ENCODE measurements at places on chromosomes 12 and 14. TPM values are rescaled to one million over a fixed set of nuclear protein-coding genes. Genes with fewer than 3 reads are reported as not detected.

C12orf56 gene
- total RNA-seq = 1.3 TPM

NELL2 gene
- 398 TPM for total RNA-seq

SPTB gene
- 0.09 TPM for total RNA-seq

HHIPL1 gene
- total RNA-seq = 1.2 TPM

HNRNPA1 gene
- total RNA-seq = 1,779 TPM

DCP1B gene
- 20.2 TPM for total RNA-seq

KITLG gene
- 1.2 TPM for total RNA-seq

MYH7 gene
- 0.19 TPM for total RNA-seq

DNA sequence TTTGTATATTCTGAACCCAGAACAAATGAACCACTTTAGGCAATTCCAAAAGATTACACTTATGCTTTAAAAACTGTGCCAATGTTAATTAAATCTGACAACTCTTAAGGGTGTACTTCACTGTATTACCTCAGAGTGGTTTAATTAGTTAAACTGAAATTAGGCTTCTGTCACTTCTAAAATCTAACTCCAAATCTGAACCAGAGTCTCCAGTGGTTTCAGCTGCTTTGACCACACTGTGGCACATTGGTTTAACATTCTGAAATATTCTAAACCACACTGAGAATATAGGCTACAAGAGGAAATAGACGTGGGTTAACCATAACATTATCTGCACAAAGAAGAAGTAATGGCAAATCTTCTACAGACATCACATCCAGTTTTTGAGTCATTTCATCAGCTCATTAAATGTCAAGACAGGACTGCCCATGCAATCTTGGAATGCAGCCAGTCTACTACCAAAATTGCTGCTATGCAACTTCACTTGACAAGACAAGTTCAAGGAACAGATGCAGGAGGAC is 94.8 kb downstream of the LRP6 start:
- H3K27me3 ChIP-seq = no peaks in the 10 kb centered on the region
- no peak overlapping the region for H3K27ac ChIP-seq
- DNase-seq = no peak
- no peaks in the 10 kb centered on the region for H3K36me3 ChIP-seq
- H3K4me3 ChIP-seq = no peak overlapping the region

- no peak overlapping the region for H3K27ac ChIP-seq
- no peak overlapping the region for H3K4me3 ChIP-seq
- peaks cover 6% of the 10 kb centered on the region for H3K4me1 ChIP-seq
Measured at GRCh38 chr12:89067421-89068187, 284.7 kb downstream of the DUSP6 start.

DNA sequence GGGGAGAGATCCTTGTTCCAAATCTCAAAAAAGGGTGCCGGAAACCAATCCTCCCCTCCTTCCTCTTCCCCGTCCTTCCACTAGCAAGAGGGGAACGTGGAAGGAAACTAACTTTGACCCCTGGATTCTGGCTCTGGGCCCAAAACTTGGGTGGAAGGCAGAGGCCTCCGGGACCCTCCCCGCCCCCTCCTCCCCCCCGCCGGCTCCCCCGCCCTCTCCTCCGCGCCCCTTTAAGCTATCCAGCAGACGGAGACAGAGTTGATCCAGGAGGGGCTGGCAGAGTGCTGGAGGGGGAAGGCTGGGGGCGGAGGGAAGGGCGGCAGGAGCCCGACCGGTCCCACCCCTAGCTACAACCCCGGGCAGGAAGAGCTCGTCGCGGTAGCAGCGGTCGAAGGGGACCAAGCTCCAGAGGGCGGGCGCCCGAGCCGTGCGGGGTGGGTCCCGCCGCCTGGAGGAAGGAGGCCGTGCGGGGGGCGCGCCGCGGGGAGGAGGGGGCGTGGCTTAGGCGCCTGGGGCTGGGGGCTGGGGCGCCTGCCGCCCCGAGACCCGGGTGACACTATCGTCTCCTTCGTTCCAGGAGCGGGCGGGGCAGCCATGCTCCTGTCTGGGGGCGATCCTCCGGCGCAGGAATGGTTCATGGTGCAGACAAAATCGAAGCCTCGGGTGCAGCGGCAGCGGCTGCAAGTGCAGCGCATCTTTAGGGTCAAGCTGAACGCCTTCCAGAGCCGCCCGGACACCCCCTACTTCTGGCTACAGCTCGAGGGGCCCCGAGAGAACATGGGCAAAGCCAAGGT is at the start of gene NYNRIN:
NYNRIN (plus strand) TSS at position 351 of the 794 bp plus-strand sequence; CDS start at position 595, 244 bp downstream.
- peaks cover 45% of the 10 kb centered on the region for H3K4me1 ChIP-seq
- H3K27ac ChIP-seq = no peak within 1 kb of the TSS
- H3K27me3 ChIP-seq = no peaks in the 10 kb centered on the region
- H3K4me3 ChIP-seq = peak within 1 kb of the TSS; percentile 58

DNA sequence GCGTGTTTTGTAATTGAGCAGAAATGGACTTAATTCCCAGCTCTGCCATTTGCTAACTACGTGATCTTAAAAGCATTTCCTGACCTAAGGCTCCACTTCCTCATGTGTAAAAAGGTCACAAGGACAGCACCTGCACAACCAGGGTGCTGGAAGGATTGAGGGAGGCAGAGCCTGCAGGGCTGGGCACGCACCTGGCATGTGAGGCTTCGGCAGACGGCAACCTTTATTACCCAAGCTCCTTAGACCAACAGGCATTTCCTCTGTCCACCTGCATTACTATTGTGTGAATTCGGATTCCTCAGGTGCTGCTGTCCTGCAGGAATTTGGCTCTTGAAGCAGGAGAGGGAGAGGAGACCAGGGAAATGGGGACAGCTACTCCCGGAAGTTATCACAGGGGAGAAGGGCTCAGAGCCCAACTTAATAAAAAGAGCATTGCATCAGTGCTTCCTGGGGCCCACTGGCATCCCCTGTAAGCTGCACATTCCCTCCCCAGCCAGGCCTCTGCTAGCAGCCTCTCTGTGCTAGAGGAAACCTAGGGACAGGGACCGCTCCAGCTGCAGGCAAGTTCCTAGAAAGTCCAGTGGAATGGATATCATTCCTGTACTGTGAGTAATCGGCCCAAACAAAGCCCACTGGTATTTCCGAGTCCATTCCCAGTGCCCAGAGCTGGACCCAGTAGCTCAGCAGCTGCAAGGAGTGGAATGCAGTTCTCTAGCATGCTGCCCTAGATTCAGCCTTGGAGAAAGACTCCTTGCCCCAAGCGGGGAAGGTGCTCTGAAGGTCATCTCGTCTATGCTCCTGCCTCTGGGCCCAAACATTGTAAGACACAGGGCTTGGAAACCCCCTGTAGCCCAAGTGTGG is 157.1 kb upstream of the CCND2 start:
- H3K4me1 ChIP-seq = peaks cover 6% of the 10 kb centered on the region
- H3K27ac ChIP-seq = no peak overlapping the region
- peaks cover 10% of the 10 kb centered on the region for H3K27me3 ChIP-seq

- peak overlapping the region; percentile 77 for H3K27ac ChIP-seq
- H3K27me3 ChIP-seq = no peaks in the 10 kb centered on the region
- peak overlapping the region; percentile 73 for H3K4me3 ChIP-seq
- no peak for DNase-seq
- H3K4me1 ChIP-seq = peaks cover 49% of the 10 kb centered on the region
Measured at GRCh38 chr12:56160193-56160763, 2.1 kb downstream of the MYL6 start.

GRCh38 chr12:107415071-107415470 is 270.5 kb upstream of the PWP1 start:
- H3K36me3 ChIP-seq = no peaks in the 10 kb centered on the region
- no peaks in the 10 kb centered on the region for H3K27me3 ChIP-seq
- no peak for DNase-seq
- no peak overlapping the region for H3K27ac ChIP-seq

- no peaks in the 10 kb centered on the region for H3K36me3 ChIP-seq
- no peak for DNase-seq
- peaks cover 29% of the 10 kb centered on the region for H3K4me1 ChIP-seq
- H3K27ac ChIP-seq = no peak overlapping the region
Measured at GRCh38 chr12:12282761-12283425, 16.0 kb upstream of the LRP6 start.

DNA sequence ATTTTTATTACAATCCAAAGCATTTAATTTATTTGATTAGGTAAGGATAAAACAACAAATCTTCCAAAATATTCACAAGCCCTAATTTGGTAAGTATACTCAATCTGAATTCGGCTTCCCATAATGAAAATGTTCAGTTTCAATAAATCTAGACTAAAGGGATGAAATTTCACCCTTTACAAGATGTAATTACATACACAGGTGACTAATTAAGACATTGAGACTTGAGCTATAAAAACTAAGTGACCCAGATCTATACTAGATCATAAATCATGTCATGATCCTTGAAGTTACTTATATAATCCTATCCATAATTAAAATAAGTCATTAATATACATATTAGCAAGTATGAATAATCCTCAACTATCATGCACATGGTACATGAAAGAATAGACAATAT is 36.6 kb downstream of the LRP6 start:
- no peak overlapping the region for H3K27ac ChIP-seq
- no peak for DNase-seq
- peaks cover 18% of the 10 kb centered on the region for H3K4me1 ChIP-seq
- no peak overlapping the region for H3K4me3 ChIP-seq

DNA sequence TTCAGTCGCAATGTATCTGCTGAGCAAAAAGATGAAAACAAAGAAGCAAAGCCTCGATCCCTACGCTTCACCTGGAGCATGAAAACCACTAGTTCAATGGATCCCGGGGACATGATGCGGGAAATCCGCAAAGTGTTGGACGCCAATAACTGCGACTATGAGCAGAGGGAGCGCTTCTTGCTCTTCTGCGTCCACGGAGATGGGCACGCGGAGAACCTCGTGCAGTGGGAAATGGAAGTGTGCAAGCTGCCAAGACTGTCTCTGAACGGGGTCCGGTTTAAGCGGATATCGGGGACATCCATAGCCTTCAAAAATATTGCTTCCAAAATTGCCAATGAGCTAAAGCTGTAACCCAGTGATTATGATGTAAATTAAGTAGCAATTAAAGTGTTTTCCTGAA is 19.8 kb downstream of the CKB start:
- no peaks in the 10 kb centered on the region for H3K4me1 ChIP-seq
- no peaks in the 10 kb centered on the region for H3K27me3 ChIP-seq
- peaks cover 12% of the 10 kb centered on the region for H3K36me3 ChIP-seq
- DNase-seq = no peak

DNA sequence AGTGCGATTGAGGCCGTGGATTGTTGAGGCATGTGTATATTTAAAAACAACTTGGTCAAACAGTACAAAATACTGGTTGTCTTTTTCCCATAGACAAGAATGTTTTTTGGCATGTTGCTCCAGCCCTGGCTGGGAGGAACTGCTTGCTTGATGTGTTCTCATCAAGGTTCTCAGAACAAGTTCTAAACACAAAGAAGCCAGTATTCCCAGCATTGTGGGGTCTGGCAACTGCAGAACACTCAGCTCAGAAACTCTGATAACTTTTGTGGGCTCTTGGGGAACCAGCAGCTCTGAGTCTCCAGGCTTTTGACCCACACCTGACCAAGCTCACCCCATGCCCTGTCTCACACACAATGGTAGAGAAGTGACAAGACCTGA is 27.1 kb upstream of the DICER1 start:
- peaks cover 8% of the 10 kb centered on the region for H3K4me1 ChIP-seq
- no peaks in the 10 kb centered on the region for H3K27me3 ChIP-seq
- no peaks in the 10 kb centered on the region for H3K36me3 ChIP-seq
- H3K27ac ChIP-seq = no peak overlapping the region

GRCh38 chr12:75779891-75780496 is 251.6 kb downstream of the PHLDA1 start:
- H3K36me3 ChIP-seq = no peaks in the 10 kb centered on the region
- H3K27me3 ChIP-seq = peaks cover 10% of the 10 kb centered on the region
- H3K4me3 ChIP-seq = no peak overlapping the region
- peaks cover 9% of the 10 kb centered on the region for H3K4me1 ChIP-seq

- DNase-seq = no peak
- no peaks in the 10 kb centered on the region for H3K27me3 ChIP-seq
- H3K4me1 ChIP-seq = no peaks in the 10 kb centered on the region
- no peaks in the 10 kb centered on the region for H3K36me3 ChIP-seq
Measured at GRCh38 chr14:37988472-37988871, 219.2 kb upstream of the SSTR1 start.

DNA sequence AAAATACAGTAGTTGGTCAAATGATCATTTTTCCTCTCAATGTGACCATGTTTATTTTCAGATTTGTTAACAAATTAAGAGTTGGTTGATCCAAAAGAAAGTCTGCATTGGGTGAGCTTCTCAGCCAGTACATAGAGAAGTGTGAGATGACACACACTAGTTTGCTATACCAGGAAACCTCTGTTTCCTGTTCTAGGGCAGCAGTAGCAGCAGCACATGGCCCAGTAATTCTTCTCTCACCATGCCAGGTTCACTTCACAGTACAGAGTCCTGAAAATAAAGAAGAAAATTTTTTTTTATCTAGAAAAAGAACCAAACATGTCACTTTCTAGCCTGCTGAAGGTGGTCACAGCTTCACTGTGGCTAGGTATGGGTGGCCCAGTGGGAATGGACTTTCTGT is 250.2 kb upstream of the OR4E1 start:
- peaks cover 44% of the 10 kb centered on the region for H3K27me3 ChIP-seq
- no peaks in the 10 kb centered on the region for H3K4me1 ChIP-seq
- no peak overlapping the region for H3K27ac ChIP-seq
- H3K4me3 ChIP-seq = no peak overlapping the region
- no peaks in the 10 kb centered on the region for H3K36me3 ChIP-seq
- no peak for DNase-seq

DNA sequence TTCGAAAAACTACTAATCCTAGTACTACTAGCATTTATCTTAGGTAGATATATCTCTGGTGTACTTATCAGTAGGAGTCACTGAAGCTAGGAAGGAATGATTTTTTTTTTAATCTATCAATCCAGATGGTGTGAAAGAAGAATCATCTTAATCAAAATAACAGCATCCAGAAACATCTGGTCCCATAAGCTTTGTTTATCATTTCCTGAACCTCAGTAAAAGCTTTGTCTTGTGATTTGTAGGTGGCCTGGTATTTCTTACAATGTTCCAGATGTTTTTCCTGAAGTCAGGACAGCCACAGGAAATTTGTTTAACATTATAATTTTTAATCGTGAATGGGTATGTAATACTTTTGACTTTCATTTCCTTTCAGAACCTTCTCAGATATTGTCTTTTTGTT is 28.0 kb upstream of the LUM start:
- no peak overlapping the region for H3K27ac ChIP-seq
- no peaks in the 10 kb centered on the region for H3K27me3 ChIP-seq

DNA sequence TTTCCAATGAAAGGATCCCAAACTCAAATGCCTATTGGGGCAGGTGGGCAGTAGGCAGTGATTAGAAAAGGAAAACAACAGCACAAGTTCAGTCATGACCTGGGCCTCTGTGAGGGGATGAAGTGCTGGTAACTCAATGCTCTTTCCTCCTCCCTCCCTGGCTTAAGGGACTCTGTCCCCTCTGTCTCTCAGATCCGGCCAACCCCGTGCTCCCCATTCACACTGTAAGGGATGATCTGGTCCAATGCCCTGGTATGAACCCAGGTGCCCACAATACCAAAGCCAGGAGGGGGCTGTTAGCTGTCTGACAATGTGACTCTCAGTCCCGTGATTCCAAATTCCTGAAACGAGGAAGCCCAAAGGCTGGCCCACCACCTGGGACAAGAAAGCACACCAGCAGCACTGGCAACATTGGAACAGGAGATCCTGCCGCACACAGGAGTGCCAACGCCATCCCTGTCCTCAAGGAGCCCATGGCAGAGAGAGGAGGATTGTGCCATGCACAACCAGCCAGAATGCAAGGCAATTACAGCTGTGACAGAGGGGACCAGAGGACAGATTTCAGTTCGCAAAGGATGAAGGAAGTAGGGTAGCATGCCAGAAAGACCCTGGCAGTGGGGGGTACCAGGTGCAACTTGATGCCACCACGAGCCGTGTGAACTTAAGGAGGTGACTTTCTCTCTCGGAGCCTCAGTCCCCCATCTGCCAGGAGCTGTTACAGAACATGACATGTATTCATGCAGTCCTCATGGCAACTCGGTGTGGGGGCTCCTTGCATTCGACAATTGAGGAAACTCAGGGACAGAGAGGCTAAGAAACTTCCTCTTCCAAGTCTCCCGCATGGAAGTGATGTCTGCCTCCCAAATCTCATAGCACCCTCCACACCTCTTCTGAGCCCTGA is 37.6 kb downstream of the SERPINA3 start:
- no peak overlapping the region for H3K4me3 ChIP-seq
- no peaks in the 10 kb centered on the region for H3K36me3 ChIP-seq
- H3K4me1 ChIP-seq = no peaks in the 10 kb centered on the region
- H3K27ac ChIP-seq = no peak overlapping the region

Measured in neural progenitor cell (in vitro differentiated cells).